ENCODE measurements at places on chromosomes 6 and 20.
A peak's percentile ranks its signal among the peaks of the same experiment; 100 is the strongest.

DNA sequence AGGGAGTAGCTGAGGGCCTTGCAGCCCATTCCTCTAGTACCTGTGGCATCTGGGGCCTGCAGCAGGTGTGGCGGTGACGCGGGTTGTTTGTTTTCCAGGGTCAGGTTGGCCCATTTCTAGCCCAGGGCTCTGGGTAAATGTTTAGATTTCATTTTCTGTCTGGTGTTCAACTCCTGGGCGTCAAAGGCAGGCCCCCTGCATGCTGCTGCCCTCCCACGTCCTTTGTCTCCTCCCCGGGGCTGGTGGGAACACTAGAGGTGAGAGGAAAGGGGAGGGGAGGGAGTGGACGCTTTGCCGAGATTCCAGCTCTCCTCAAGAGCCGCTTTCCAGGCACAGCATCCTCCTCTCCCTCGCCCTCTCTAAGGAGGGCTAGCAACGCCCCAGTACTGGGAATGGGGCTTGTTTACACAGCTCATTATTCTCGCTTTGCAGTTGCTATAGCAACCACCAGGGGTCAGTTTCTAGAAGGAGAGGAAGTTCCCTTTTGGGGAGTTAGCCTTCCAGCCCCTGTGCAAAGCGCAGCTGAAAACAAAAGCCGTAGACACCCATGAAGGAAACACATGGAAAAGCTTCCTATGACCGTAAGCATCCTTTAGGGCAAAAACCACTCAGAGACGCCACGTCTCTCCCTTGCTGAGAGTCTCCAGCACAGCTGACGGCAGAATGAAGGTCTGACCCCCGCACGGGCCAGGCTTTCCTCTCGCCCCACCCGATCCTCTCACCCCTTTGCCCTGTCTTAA, 170.6 kb downstream of the LY86 start:
- no peak for DNase-seq

- DNase-seq: no peak
Observed at GRCh38 chr20:17716331-17716730, 16.6 kb downstream of the BANF2 start.

DNA sequence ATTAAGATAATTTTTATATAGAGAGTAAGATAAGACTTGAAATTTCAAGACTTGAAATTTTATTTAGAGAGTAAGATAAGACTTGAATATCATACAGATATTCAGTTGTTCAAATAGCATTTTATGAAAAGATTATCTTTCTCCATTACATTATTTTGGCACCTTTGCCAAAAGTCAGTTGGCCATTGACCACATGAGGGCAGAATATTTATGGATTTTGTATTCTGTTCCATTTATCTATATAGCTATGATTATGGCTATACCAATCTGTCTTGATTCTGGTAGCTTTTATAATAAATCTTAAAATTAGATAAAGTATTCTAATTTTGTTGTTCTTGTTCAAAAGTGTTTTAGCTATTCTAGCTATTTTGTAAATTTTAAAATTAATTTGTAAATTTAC, 537.9 kb upstream of the GJE1 start:
- DNase-seq: no peak

GRCh38 chr20:33640287-33640686, 21.8 kb upstream of the C20orf144 start:
- no peak for DNase-seq

- peak; percentile 50 for DNase-seq
Observed at GRCh38 chr20:20860078-20860806, 147.8 kb upstream of the RALGAPA2 start.

DNA sequence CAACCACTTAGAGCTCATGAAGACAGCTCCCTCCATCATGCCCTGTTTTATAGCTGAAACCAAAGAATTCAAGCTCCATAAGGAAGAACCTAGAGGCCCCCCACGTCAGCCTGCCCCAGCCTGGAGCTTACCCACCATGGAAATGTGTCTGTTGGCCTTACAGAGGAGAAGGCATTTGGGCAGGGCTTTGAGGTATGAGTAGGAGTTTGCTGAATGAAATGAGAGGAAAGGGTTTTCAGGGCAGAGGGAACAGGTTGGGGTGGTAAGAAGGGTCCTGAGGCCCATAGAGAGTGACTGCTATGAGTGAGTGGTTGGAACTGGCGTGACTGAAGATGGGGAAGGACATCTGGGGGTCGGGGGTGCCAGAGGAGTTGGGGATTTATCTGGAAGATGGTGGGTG, 12.7 kb upstream of the GATA5 start:
- DNase-seq: no peak

- DNase-seq: no peak
Observed at GRCh38 chr6:73722318-73723060, 26.5 kb downstream of the CD109 start.

DNA sequence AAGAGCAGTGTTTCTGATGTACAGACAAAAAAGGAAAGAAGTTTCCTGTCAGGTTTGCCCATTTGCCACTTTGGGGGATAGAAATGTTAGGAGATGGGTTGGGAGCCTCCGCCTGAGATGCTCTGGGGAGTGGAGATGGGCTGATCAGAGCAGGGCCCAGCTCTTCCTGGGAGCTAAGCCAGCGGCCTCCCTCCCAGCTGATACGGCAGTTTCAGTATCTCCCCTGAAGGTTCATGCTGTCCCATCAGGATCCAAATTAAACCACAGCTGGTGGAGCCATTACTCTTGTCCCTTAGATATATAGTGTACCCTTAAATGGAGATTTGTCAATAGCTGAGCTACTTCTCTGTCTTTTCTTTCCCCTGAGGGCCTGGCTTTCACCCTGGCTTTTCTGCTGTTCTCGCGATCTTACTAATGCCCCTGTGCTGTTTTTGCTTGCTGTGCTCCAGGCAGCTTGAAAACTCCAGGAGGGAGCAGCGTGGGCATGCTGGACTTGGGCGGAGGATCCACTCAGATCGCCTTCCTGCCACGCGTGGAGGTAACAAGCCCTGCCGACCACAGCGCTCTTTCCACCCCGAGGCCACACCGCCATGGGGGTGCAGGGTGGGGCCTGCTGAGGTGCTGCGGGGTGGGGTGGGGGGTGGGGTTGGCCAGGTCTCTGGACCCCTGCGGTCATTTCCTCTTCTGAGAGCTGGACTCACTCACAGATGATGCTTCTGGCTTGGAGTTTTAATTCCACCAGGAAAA, 20.9 kb downstream of the ENTPD6 start:
- no peak for DNase-seq

DNA sequence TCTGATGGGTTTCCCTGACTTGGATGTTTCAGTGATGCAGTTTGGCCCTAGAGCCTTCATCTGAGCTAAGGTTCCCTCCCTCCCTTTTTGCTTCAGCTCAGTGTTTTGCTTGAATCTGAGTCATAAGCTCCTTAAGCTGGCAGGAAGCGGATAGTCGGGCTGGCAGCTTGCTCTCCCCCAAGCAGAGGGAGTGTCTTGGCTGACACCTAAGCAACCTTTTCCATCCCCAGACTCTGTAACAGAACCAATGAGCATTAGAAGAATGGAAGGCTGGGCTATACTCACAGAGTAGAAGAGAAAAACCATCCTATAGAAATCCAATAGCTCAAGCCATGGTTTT, 98.3 kb downstream of the HAO1 start:
- no peak for DNase-seq

DNA sequence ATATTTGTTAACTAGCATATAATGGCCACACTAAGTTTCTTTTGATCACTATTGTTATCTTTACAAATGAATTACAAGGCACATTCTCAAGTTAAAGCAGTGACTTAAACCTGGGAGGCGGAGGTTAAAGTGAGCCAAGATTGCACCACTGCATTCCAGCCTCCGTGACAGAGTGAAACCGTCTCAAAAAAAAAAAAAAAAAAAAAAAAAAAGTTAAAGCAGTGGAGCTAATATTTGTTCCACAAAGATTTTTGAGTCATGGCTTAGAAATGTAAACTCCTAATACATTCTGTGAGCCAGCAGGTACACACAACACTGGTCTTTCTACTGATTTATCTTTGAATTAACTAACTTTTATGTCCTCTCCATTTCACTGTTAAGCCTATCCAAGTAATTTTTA, 221.7 kb upstream of the HTR1E start:
- DNase-seq: no peak

DNA sequence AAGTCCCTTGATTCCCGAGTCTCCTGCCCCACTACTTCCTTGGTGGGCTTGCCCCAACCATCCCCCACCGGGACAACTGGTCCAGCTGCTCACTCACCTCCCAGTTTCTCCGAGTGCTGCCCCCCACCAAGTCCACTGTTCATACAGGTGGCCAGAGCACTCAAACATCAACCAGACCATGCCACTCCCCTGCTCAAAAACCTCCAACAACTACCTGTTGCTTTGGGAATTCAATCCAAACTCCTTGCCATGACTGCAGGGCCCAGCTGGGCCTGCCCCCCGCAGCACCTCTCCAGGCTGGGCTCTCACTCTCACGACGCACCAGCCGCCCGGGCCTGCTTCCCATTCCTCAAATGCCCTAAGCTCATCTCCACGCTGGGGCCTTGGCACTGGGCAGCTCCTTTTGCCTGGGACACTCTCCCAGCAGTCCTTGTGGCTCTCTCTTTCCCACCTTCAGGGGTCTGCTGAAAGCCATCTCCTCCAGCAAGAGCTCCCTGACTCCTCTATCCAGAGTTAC, 97.5 kb downstream of the NFATC2 start:
- DNase-seq: no peak

DNA sequence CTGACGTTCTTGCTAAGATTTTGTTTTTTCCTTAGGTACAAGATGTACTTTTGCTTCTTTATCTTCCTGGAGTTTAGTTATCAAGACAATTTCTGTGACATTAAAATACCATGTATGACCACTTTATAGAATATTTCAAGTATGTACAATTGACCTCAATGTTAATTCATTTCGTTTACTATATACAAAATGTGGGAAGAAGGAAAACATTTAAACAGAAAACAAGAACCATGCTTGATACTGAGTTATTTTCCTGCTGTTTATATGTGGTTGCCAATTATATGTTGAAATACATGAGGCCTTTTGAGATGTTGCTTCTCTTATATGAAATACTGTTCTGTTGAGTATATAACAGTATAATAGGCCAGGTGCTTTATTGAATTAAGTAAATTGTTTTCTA, 184.3 kb downstream of the JARID2 start:
- DNase-seq: no peak
